Gastroesophageal sphincter (tissue), 4 donors: ENCODE measurements at places on chromosomes 5 and 9. TPM values are rescaled to one million over a fixed set of nuclear protein-coding genes. Genes with fewer than 3 reads are reported as not detected.
A peak's percentile ranks its signal among the peaks of the same experiment; 100 is the strongest.

Gene FST
- 6.2 TPM for total RNA-seq

GRCh38 chr9:90999425-91000397 is 198.1 kb downstream of the SYK start:
- no peak for ATAC-seq

Gene PPP3R2
- total RNA-seq = not detected

GRCh38 chr5:165196961-165197360 is 1691.5 kb downstream of the MAT2B start:
- ATAC-seq = no peak

GRCh38 chr9:130333041-130333711 is 67.6 kb downstream of the HMCN2 start:
- peak; percentile 20 for ATAC-seq

- no peak for ATAC-seq
These were observed 4.7 kb upstream of the C9orf57 start for GRCh38 chr9:72065076-72065475.

GRCh38 chr9:94166976-94167346 is 82.7 kb downstream of the PTPDC1 start:
- peak; percentile 19 for ATAC-seq

DNA sequence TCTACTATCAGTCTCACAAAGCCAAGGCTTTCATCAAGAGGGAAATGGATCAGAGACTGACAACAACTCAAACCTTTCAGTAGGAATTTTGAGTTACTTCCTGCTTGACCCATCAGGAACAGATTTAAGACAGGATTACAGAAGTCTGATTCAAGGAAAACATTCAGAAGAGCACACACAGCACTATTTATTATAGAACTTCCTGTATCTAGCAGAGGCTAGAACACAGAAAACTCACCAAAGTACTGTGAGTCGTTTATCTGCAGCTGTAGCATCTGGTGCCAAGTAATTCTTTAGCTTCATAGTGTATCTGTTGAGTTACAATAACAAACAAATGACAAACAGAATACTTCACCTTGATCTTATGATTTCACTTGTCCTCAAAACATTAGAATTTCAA is 13.8 kb downstream of the LEAP2 start:
- no peak for ATAC-seq

- peak; percentile 14 for ATAC-seq
These were observed 13.6 kb upstream of the GPX3 start for GRCh38 chr5:151006704-151007334.

Gene ADAMTS12
- total RNA-seq = 6.5 TPM

- peak; percentile 78 for ATAC-seq
These were observed 8.6 kb upstream of the PTGES start for GRCh38 chr9:129761293-129761900.

- ATAC-seq = no peak
These were observed 185.1 kb downstream of the FSTL4 start for GRCh38 chr5:133427121-133427777.

DNA sequence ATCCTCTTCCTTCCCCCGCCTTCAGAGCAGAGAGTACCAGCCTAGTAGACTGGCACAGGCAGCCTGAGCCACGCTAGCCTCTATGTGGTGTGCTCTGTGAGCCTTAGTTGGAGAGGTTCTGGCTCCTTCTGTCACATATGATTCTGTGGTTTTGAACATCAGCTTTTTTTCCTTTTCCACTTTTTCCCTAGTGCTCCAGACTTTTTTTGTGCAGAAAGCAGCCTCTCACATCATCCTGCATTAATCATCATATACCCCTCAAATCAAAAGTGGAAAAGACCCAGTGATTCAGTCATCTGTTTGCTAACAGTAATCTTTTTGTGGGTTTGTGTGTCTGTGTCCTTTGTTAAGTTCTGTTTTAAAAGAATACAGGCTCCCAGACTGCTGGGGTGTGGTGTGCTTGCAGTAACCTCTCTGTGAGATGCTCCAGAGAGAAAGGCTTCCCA is 663.9 kb upstream of the RGMB start:
- no peak for ATAC-seq

Gene TMOD1
- 78.9 TPM for total RNA-seq

Gene ARHGEF28
- 23.4 TPM for total RNA-seq

Gene GAS1
- total RNA-seq = 167 TPM

Gene CCNJL
- total RNA-seq = 0.35 TPM

- ATAC-seq = no peak
These were observed 413.1 kb downstream of the KCTD16 start for GRCh38 chr5:144583541-144584449.

GRCh38 chr5:137845472-137845871 is 22.2 kb upstream of the MYOT start:
- ATAC-seq = no peak

DNA sequence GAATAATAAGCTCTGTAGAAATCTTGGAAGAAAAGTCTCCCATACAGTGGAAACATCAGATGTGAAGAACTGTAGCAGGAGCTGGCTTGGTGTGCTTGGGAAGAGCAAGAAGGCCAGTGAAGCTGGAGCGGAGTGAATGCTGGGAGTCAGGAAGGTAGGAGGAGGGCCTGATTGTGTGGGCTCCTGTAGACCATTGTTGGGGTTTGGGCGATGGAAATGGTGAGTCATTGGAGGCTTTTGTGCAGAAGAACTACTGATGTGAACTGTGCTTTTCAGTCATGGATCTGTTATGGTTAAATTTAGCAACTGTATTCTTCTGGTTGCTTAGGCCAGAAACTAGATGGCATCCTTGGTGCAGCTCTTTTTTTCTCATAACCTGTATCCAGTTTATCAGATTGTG is 2.3 kb downstream of the ICE1 start:
- ATAC-seq = no peak

Gene SRP19
- 87.2 TPM for total RNA-seq

DNA sequence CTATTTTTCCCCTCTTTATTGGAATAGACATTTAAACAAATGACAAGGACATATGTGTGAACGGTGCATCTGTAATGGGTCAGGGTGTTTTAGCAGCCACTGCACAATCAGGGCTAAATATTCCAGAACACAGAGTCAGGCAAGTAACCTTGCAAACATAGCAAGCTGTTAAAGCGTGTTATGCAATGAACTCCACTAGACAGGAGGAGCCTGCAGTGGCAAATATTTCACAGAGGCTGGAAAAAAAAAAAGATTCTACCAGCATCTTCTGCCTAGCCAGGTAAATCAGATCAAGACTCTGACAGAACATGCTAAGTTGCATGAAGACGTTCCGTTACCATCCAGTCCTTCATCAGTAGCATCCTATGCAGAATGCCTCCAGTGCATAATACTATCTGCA is 171.8 kb downstream of the SEMA5A start:
- ATAC-seq = no peak

Gene PCDHGB5
- total RNA-seq = 12.9 TPM
